ENCODE measurements at places on chromosomes 11 and 22.
A peak's percentile ranks its signal among the peaks of the same experiment; 100 is the strongest.

DNA sequence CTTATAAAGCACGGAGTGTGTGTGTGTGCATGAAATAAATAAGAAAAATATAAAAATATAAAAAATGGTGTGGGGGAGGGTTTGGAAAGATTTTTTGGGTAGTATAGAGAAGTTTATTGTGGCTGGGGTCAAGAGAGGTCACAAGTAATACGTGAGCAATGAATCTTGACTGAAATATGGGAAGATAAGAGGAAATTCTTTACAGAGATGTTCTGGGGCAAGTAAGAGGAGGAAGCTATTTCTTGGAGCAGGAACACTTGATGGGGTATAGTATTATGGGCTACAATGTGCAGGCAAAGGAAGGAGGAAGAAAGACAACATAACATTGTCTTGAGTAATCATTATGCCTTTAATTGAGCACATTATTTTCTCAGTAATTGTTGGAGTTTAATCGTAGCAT lies 2.1 kb downstream of the HBD start:
- no peak for DNase-seq

DNA sequence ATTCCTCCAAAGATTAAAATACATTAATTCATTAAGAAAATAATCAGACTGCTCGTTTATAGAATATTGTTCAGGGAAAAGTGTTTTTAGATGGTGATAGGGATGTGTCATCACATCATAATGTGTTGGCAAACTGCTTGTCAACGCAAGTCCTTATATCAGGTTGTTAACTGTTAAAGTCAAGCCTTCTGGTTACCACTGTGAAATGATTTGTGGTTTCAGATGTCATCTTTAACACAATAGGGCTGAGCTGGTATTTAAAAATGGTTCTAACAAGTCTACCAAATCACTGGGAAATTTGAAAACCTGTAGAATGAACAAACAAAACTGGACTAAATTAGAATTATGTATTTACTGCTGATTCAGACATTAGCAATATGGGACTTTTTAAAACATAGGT lies 2.4 kb upstream of the MMP13 start:
- DNase-seq = no peak

GRCh38 chr11:113974741-113975470 lies at the start of gene HTR3A:
Gene HTR3A (plus strand): TSS chr11:113975108. CDS start chr11:113975326, 218 bp downstream.
- peak; percentile 12 for DNase-seq

- no peak for DNase-seq
Observed at GRCh38 chr22:49155770-49156580, 671.7 kb downstream of the BRD1 start.

DNA sequence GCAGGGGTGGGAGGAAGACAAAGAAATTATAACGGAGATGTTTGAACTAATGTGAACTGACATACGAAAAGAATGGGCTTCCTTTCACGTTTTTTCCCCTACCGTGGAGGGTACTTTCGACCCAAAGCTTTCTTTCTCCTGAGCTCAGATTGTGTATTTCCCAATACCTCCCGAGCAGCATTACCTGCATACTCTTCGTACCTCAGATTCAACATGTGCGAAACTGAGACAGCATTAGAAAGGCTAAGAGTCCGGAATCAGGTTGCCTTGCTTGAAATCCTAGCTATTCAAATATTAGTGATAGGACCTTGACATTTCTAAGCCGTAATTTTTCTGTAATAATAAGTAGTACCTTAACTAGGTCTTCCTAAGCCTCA lies 778 bp upstream of the PAK1 start:
- DNase-seq = no peak

- no peak for DNase-seq
Observed at GRCh38 chr11:57658023-57658361, 430 bp downstream of the CLP1 start.

DNA sequence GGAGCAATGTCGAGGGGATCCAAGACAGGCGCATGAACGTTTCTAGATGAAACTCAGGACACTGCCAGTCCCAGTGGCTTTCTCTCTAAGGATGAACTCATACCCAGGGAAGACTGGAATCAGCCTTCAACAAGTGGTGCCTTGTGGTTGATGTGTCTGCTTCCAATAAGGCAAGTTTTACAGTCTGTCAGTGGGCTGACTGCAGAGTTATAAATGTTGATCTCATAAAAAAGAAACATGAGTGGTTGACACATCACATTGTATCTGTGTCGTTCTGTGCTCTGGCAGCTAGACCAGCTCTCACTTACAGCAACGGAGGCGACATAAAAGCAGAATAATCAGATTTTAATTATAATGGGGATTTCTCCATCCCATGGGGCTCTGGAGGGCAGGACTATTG lies 96.7 kb downstream of the SNX19 start:
- DNase-seq = no peak

DNA sequence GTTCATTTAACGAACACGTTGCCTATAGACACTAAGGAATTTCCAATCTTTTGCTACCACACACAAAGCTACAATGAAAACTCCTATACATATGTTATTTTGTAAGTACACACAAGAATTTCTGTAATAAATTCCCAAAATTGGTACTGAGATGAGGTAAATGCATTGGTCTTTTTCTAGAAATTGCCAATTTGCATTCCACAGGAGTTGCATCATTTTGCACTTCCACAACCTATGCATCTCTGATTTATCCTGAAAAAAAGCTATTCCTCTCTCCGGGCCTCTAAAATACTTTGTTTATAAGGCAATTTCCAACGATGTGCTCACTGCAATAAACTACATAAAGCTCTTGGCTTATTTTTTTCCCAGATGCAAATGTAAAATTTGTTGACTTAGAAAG lies 24.9 kb downstream of the IMMP1L start:
- no peak for DNase-seq

DNA sequence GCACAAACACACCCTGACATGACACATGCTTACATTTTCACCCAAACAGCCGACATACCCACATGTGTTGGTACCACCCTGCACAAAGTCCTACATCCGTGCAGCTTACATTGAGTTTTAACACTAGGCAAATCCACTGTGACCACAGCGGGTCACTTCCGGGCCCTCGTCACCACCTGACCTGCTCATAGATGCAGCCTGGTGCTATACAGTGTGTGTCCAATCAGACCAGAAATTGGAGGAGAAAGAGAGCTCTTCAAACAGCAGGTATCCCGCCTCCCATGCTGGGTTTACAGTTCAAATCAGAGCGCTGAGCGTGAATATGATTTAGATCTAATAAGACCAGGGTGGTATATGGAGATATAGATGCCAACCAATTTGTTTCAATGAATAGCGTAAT lies 35.4 kb downstream of the PHF21B start:
- DNase-seq = no peak

- no peak for DNase-seq
Observed at GRCh38 chr22:45562537-45563361, 60.1 kb downstream of the FBLN1 start.

- no peak for DNase-seq
Observed at GRCh38 chr11:46273511-46274205, 3.8 kb upstream of the CREB3L1 start.

GRCh38 chr11:69524291-69524882 lies 42.9 kb downstream of the LINC01488 start:
- no peak for DNase-seq

DNA sequence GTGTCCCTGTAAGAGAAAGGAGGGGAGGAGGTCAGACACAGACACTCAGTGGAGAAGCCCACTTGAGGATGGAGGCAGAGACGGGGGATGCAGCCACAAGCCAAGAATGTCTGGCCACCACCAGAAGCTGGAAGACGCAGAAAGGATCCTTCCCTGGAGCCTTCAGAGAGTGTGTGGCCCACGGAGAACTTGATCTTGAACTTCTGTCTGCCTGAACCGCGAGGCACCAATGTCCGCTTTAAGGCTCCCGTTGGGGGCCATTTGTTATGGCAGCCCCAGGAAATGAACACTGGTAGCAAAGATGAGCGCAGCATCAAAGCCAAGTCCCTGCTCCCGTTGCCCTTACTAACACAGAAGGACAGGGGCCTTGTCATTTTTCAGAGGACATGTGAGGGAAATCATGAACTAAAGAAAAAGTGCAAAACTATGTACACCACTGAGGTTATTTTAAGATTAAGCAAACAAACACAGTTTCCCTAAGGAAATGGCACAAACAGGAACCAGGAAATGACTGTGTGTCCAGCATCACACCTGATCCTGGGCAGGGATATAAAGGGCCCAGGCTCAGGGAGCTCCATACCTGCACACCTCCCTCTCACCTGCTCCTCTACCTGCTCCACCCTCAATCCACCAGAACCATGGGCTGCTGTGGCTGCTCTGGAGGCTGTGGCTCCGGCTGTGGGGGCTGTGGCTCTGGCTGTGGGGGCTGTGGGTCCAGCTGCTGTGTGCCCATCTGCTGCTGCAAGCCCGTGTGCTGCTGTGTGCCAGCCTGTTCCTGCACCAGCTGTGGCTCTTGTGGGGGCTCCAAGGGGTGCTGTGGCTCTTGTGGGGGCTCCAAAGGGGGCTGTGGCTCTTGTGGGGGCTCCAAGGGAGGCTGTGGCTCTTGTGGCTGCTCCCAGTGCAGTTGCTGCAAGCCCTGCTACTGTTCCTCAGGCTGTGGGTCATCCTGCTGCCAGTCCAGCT lies at the start of gene KRTAP5-6:
KRTAP5-6 (plus strand) TSS at position 588 of the 963 bp plus-strand sequence; CDS start at position 639, 51 bp downstream.
- no peak for DNase-seq

DNA sequence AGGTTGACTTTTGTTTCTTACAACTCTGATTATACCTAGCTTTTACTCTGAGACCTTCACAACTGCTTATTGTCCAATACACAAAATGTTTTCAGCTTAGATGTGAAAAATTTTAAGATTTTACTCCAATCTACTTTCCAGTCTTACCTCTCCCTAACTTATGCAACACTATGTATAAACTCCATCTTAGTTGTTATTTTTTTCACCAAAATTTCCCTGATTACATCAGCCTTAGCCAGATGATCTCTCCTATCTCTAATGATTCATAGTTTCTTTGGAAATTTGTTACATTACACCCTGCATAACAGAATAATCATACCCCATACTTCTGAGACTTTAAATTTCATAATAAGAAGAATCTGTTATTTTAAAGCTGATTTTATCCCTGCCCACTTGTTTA lies 621.0 kb upstream of the ANO3 start:
- no peak for DNase-seq

- DNase-seq = no peak
Observed at GRCh38 chr22:31728857-31729256, 21.1 kb downstream of the PRR14L start.

DNA sequence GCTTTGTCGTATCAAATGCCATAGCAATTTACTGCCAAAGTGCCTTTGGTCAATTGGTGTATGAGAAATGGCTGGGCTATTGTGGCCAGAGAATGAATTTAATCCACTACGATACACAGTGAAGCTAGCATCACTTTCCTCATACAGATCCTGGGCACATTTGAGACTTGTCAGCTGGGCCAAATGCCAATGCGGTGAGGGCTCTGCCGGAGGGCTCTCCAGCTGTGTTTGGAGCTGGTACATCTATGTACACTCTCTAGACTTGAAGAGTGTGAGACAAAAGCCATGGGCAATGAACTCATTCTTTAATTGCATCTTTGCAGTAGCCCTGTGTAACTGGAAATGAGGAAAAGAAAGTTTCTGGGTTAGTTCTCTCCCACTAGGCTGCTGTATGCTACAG lies 1052.9 kb downstream of the NTM start:
- no peak for DNase-seq

DNA sequence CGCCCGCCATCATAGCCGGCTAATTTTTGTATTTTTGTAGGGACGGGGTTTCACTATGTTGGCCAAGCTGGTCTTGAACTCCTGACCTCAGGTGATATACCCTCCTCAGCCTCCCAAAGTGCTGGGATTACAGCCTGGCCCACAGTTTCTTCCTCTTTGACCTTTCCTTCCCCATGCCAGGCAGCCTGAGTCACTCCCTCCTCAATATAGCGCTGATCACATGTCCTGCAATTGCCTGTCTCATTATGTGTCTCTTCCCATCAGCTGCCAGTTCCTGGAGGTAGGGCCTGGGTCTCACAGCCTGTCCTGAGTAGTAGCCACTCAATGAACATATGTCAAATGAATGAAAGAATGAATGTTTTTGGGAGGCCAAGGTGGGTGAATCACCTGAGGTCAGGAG lies 43.0 kb upstream of the CCDC134 start:
- DNase-seq = no peak

- DNase-seq = no peak
Observed at GRCh38 chr11:118572981-118573550, 857 bp downstream of the ARCN1 start.

- DNase-seq = no peak
Observed at GRCh38 chr22:46119729-46120419, 30.5 kb upstream of the PPARA start.

- DNase-seq = no peak
Observed at GRCh38 chr11:17792161-17792560, 57.6 kb downstream of the KCNC1 start.

DNA sequence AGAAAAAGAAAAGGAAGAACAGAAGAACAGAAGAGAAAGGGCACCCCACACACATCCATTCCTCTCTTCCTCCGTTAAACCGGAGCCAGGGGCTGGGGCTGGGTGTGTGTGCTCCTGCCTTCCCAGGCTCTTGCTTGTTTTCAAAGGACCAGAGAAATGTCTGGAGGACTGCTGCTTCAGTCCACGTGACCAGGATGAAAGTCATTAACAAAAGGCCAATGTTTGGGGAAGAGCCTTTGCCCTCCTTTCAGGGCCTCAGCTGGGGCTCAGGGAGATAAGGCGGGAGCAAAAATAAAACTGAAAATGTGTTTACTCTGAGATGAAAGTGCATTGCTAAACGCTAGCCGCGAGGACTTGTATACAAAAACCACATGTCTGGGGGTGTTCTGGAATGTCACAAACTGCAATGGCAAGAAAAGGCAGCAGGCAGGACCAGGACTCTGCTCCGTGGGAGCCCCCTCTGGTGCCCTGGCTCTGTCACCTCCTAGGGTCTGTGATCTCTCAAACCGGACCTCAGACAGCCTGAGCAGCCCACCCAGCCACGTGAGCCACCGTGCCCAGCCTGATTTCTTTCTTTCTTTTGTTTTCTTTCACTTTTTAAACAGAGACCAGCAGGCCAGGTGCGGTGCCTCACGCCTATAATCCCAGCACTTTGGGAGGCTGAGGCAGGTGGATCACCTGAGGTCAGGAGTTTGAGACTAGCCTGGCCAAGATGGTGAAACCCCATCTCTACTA lies 31.6 kb upstream of the MYH9 start:
- no peak for DNase-seq

- DNase-seq = no peak
Observed at GRCh38 chr11:119436093-119436492, 13.1 kb upstream of the THY1 start.

Data from NCI-H1930 (cell line).